Urinary bladder (tissue), 4 donors: ENCODE measurements at places on chromosomes 4 and X.

GRCh38 chrX:23380581-23380980, 45.9 kb downstream of the PTCHD1 start:
- no peak for DNase-seq

GRCh38 chr4:2794486-2795299, 1.8 kb downstream of the SH3BP2 start:
- no peak for DNase-seq

DNA sequence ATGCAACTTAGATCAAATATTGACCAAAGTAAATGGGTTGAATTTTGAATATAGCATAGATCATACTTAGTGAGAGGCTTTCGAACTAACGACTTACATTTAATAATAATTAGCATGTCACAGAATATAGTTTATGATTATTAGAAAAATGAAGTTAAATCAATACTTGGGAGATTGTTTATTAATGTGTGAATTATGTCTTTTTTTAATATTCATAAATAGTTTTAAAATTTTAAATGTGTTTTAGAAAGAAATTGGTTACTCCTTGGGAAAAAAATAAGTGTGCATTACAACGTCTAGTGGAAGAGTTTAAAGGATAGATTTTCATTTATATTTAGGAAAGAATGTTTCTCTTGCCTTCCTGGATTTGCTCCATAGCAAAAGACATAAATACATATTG, 7.3 kb downstream of the FGA start:
- no peak for DNase-seq

GRCh38 chrX:8191022-8191421, 20.0 kb upstream of the VCX2 start:
- DNase-seq, result no peak

DNA sequence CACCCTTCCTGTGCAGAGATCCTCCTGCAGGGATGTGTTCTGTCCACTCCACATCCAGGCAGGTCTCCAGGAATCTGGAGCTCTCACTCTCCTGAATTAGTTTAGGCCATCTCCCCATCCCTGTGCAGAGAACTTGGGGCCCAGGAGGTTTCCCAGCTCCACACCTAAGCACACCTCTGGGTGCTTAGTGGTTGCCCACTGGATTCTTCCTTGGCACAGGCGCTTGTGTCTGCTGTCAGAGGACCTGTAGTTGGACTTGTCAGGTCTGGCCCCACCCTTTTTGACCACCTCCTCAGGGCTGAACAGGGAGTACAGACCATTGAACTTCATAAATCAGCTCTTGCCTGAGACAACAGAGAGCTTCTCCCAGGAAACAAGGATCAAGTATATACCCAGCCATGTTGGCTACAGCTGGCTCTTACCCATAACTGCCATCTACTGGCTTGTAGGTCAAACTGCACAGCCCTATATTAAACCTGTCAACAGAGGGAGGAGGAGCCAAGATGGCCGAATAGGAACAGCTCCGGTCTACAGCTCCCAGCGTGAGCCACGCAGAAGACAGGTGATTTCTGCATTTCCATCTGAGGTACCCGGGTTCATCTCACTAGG, 275.5 kb downstream of the PPARGC1A start:
- DNase-seq, result no peak
